ENCODE measurements at places on chromosomes 1 and 21. TPM values are rescaled to one million over a fixed set of nuclear protein-coding genes. Genes with fewer than 3 reads are reported as not detected.

The G0S2 gene
- total RNA-seq: 164 TPM

The SYT2 gene
- total RNA-seq: under 0.01 TPM

The KCND3 gene
- total RNA-seq: under 0.01 TPM

The TRIM58 gene
- total RNA-seq: 5.3 TPM

The SPATA21 gene
- not detected for total RNA-seq

The TMEM52 gene
- total RNA-seq: 0.92 TPM

The SLC2A5 gene
- not detected for total RNA-seq
